Substantia nigra (tissue), 51 donors: ENCODE measurements at places on chromosomes 4 and X.

DNA sequence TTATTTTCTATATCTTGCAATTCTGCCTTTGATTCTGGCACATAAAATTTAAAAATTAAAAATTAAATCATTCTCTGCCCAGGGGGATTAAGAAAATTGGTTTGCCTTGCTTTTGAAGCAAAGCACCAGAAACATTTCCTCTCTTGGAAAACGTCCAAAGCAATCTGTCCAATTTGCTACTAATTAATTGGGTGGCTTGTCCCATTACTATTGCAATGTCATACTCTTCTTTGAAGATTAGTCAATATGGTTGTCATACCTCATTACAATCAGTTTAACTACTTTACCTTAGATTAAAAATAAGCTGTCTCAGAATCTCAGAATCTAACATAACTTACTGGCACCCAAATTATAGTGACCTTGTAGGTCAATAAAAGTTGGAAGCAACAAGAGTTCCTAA lies 208.8 kb downstream of the TMA16 start:
- no peak for DNase-seq

DNA sequence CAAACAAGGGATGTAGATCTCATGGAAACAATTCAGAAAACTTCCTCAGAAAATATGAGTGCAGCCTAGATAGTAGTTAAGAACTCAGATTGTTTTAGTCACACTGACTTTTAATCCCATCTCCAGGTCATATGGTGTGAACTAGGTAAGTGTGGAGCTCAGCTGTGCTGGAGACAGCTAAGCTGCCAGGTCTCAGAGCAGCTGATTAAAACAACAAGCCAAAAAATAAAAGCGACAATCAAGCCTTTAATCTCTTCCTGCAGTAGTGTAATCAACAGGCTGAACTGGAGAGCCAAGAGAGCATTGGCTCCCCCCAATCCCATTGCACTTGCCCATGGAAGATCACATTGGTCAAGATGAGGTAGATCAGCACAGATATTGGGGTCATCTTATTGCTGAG lies 98.3 kb upstream of the ATOH1 start:
- DNase-seq, result no peak

DNA sequence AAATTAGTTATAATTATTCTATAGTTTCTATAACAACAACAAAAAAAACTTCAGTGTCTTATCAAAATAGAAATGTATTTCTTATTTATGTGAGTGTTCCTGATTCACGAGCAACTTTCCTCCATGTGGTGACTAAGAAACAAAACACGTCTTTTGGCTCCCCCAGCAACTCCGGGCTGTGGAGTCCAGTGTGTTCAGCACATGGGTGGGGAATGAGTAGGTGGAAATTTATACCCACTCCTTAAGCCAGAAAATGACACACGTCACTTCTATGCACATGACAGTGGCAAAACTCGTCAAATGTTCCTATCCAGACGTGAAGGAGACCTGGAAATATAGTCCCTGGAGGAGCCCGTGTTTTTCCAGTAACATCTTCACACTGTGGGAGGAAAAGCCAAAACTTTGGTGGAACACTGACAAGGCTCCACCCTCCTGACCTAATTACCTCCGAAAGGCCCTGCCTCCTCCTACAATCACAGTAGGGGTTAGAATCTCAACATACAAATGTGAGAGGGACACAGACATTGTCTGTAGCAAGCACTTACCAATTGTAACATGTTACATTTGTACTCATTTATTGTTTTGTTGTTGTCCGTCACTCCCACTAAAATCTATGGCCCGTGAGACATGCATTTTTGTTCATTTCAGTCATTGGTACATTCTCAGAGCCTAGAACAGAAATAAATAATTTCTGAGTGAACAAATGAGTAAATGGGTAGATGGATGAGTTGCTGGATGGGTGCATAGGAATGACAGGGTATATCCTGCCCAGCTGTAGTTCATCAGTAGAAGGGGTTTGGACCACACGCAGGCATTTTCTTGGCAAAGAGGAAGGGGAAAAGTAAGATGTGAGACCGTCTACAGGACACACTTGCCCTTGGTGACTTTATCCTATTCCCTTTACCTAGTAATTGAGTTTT lies 605.8 kb upstream of the TENM3 start:
- no peak for DNase-seq

DNA sequence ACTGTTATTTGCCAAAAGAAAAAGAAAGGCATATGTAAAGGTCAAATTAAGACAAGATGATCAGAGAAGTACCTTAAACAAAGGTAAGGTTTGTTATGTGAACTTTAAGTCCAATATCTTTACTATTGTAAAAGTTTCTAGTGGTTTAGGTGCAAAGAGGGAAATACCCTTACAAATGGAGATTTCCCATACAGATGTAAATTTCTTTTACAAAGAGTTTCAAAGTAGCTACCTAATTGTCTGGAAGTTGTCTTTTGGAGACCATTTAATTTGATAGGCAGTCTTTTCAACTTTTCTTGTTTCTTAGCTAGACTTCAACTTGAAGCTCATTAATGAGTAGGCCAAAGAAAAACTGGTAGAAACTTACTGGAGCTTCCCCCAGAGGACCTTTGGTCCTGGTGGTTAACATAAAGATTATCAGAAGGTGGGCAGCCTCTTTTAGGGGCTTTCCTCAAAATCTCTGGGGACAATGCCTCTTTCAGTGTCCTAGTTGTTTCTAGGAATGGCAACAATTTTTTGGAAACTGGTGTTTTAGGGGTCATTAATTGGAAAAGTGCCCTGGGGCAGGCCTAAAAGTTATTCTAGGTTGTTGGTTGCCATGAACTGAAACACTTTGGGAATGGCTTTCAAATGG lies 297.3 kb downstream of the GUCY2F start:
- no peak for DNase-seq

DNA sequence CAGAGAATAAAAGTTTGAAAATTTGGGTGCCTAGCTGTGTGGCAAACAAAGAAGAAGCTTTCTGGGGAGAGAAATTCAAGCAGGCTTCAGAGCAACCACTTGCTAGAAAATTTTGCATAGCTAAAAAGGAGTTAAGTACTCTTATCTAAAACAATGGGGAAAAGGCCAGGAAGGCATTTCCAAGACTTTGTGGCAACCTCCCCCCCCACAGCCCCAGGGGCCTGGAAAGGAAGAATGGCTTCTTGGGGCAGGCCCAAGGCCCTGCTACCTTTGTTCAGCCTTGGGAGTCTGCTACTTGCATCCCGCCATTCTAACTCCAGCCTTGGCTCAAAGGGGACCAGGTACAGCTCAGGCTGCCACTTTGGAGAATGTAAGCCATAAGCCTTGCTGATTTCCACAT lies 102.2 kb downstream of the PTCHD1 start:
- DNase-seq, result no peak

DNA sequence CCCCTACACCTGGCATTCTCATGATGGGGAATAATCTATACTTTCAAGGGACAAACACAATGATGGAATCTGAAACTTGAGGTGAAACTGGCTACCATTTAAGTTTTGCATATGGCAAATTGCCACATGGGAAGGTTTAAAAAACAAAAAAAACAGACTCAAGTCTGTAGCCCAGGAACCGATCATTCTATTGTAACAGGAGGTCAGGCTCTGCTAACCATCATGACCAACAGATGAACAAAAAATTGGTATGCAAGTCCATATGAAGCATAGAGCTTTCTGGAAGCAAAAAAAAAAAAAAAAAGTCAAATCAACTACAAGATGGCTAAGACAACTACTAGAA lies 594.3 kb upstream of the DIPK2B start:
- DNase-seq, result no peak

DNA sequence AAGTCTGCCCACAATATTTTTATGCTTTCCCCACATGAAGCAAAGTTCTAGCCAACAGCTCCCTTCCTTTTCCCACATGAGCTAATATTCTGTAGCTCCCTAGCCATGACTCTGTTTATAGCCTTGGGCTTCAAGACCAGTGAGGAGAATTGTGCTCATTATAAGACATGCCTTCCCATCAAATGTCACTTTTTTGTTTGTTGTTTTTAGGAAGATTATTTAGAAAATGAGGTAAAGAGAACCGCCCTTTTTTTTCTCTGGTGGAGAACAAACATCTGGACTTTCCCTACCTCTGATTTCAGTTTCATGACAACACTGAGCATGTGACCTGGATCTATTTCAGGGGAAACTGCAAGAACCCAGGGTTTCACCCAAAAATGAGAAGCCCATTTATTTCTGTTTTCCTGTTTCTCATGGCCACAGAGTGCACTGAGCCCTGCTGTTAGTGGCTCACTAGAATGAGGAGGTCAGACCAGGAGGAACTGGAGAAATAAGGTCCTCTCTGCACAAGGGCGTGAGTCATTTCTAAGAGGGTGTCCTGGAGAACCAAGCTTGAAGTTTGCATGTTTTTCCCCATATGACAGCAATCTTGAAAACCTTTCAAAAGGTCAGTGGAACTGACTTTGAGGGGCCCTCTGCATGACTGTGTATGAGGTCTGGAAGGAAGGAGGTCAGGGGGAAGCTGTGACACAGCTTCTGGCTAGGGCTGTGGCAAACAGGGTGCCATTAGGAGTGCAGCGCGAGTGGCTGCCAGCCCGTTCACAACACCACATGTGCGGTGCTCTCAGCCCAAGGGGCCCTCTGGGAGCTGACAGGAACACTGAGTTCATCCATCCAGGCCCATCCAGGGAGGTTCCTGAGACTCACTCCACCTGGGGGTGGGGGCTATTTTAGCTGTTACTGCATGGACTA lies 55.2 kb downstream of the CHST7 start:
- no peak for DNase-seq

GRCh38 chr4:125283707-125284279 lies 31.0 kb upstream of the FAT4 start:
- DNase-seq, result no peak

DNA sequence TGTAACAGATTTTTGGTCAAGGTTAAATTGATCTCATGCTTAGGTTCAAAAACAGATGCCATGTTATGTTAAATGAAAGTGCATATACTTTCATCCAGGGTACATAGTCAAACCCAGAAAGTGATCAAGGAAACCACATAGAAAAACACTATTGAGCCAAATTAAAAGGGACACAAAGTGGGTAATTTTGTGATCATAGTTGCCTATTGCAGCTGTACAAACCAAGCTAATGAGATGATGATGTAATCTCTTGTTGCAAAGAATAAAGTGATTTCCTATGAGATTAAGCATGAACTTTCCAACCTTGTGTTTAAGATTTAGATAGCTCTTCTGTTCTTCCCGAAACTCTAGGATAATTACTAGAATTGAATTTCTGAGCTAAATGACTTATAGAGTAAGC lies 20.2 kb upstream of the LIMCH1 start:
- DNase-seq, result no peak

- no peak for DNase-seq
These were observed 24.6 kb downstream of the CFAP299 start for GRCh38 chr4:80360084-80360483.

DNA sequence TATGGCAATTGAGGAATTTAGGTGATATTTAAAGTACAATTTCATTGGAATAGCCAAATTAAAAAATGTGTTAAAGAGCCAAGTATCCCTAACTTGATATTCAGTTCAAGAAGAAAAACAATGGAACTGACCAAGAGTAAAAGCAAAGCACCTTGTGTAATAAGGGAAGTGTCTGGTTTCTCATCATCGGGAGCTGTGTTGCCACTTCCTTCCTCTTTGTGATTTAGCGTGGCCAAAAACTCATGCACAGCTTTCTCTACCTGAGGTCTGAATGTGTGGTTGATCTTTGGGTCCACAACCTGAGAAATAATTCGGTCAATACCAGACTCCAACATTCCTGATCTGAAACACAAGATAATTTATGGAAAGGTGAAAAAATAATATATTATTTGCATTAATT lies 12.4 kb downstream of the BOD1L1 start:
- DNase-seq, result no peak

- DNase-seq, result no peak
These were observed 779.0 kb downstream of the CCSER1 start for GRCh38 chr4:90906239-90906638.

GRCh38 chr4:38109896-38110295 lies 149.7 kb downstream of the PTTG2 start:
- no peak for DNase-seq

DNA sequence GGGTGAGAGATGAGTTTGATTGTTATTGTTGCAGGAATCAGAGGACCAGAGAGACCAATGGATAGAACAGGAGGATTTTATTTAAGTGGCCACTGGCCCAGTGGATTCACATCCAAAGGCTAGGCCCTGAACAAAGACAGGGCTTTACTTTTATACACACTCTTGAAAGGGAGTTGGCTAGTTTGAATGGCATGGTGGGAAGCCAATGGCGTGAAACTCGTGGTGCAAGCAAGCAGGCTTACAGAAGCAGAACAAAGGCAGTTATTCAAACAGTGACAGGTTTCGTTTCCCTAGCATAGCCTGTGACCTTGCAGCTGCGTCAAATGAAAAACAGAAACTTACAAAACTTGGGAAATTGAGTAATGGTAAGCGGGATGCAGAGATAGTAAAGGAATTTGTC lies 110.2 kb upstream of the PRDX4 start:
- no peak for DNase-seq

DNA sequence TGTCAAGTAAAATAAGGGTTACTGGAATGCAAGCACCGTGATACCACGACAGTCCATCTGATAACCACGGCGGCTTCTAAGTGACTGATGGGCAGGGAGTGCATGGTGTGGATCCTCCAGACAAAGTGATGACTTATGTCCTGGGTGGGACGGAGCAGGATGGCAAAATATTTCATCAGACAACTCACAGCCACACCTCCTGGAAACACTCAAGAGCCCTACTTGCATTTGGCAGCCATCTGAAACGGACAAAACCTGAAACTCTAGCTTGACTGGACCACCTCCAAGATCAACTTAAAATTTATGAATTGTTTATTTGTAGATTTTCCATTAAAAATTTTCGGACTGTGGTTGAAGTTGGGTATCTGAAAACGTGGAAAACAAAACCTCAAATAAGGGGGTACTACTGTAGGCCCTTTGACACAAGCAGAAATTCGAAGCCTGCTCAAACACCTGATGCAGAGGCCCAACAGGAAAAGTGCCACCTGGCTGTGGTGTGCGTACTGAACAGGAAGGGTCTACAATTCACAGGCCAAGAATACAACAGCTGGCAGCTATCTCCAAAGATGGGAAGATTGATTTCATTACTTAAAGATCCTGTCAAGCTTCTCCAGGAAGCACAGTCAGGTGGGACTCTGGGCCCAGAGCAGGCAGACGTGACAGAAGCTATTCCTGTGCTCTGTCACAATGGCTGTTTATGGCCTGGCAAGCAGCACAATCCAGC lies 26.0 kb downstream of the LRIT3 start:
- DNase-seq, result no peak

GRCh38 chr4:98771959-98772632 lies 113.7 kb upstream of the TSPAN5 start:
- DNase-seq, result no peak

DNA sequence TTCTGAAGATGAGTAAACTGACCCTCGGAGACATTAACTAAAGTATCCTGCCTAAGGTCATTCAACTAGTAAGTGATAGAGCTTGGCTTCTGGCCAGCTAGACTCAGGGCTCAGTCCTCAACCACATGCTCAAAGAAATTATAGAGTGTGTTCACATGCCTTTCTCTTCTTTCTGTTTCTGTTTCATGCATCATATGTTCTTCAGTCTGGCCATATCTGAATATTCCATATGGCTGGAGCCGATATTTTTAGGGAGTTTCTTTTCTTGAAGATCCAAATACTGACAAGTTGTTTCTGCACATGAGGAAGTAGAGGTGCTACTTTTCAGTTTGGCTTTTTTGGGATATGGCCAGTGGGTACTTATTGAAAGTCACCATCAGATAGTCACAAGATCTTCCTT lies 44.9 kb downstream of the MMRN1 start:
- no peak for DNase-seq
